GM04503 (cell line): ENCODE measurements at places on chromosomes 12 and 14.

DNA sequence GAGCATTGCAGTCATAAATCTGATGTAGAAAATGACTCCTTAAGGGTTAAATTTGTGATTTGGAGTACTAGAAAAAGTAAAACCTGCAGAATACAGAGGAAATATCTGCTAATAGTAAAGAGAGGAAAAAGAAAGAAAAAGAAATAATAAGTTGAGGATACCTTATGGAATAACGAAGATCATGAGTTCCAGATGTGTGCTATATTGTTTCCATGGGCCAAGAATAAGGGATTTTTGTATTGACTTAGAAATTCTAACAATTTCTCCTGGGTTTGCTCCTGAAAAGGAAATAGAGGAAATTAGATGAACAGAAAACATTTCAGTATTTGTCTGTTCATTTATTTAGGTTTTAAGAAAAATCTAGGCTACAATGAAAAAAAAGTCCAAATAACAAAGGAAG lies 115.3 kb downstream of the ALG10B start:
- DNase-seq: no peak

DNA sequence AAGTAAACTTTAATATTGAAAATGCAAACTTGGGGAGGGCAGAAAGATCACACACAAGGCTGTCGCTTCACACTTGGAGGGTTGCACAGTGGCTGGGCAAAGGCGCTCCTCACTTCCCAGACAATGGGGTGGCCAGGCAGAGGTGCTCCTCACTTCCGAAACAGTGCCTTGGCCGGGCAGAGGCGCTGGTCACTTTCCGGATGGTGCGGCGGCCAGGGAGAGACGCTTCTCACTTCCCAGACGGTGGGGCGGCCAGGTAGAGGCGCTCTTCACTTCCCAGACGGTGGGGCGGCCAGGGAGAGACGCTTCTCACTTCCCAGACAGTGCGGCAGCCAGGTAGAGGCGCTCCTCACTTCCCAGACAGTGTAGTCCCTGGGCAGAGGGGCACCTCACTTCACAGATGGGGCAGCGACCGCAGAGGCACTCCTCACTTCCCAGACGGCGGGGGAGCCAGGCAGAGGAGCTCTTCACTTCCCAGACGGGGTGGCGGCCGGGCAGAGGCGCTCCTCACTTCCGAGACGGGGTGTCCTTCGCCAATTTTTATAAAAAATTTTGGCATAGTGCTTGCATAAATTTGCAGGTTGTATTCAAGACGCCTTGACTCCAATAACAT lies 140.8 kb upstream of the PZP start:
- no peak for DNase-seq

- DNase-seq: peak; percentile 95
Measured at GRCh38 chr12:26239122-26239851, 43.9 kb downstream of the SSPN start.

GRCh38 chr14:71497645-71498086 lies 434.6 kb upstream of the RGS6 start:
- DNase-seq: no peak

GRCh38 chr14:105541218-105541875 lies 15.0 kb downstream of the TMEM121 start:
- no peak for DNase-seq

- no peak for DNase-seq
Measured at GRCh38 chr14:97978341-97978740, 1181.2 kb downstream of the VRK1 start.

- no peak for DNase-seq
Measured at GRCh38 chr14:63715360-63715759, 12.5 kb downstream of the SGPP1 start.

- DNase-seq: no peak
Measured at GRCh38 chr14:60653701-60654161, 4.5 kb upstream of the SIX1 start.

DNA sequence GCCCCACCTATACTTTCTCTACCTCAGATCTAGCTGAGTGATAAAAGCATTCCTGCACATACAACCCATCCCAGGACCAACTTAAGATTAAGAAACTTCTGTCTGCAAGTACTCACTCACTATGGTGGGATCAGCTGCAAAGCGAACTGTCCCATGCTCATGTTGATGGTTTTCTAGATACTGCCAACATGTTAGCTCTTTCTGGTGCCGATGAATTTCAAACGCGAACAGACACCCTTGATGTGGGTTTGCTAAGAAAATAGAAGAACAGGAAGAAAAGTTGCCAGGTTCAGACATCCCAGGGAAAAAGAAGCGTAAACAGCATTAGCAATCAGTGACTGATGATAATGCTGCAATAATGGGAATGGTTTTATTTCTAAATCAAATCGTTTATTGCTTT lies 1.5 kb upstream of the SLC39A2 start:
- DNase-seq: no peak

- peak; percentile 86 for DNase-seq
Measured at GRCh38 chr12:53625946-53626701, at the start of gene ATF7. TSS of gene ATF7 (minus strand) at chr12:53626382. CDS start at chr12:53601000, 25,382 bp downstream.

GRCh38 chr14:54692284-54692772 lies 125.4 kb downstream of the SAMD4A start:
- no peak for DNase-seq

DNA sequence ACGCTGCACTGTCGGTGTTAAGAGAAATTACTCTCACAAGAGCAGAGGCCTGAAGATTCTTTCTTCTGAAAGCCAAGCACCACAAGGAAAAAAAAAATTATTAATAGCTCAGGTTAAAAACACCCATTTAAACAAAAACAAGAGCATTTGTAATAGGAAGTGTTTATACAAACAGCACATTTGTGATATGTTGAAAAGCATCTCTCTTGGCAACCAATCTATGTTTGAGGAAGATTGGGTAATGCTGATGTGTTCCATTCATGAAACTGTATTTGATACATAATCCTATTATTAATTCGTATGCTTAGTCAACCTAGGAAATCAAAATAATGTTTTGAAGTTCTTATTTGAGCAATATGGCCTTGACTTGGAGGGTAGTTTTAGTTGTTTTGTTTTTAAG lies 36.5 kb downstream of the SSPN start:
- no peak for DNase-seq

GRCh38 chr12:58586762-58587161 lies 333.5 kb downstream of the LRIG3 start:
- DNase-seq: no peak

DNA sequence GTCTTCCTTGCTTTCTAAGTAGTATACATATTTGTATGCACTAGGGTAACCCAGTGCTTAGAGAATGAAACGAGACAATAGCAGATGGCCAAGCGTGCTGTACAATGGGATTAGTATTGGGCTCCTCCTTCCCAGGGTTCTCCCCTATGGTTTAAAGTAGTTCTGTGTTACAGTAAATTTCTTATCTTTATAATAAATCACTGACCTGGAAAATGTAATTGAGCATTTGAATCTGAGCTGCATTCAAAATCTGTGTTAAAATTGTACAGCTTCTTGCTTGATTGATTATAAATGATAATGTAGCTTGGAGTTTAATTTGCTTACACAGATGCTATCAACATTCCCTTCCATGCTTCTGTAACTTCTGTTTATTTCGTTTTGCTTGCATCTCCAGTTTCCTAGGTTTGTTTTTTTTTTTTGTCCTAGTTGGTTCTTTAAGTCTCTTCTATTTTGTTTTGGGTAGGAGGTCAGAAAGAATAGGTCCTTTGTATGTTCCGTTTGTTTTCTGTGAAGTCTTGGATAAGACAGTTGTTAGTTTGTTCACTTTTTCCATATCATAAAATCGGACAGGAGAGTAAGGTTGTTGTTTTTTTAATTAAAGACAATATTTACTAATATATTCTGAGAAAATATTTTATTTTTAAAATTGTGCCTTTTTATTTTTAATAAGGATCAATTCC lies 171.2 kb downstream of the ERC1 start:
- DNase-seq: no peak

DNA sequence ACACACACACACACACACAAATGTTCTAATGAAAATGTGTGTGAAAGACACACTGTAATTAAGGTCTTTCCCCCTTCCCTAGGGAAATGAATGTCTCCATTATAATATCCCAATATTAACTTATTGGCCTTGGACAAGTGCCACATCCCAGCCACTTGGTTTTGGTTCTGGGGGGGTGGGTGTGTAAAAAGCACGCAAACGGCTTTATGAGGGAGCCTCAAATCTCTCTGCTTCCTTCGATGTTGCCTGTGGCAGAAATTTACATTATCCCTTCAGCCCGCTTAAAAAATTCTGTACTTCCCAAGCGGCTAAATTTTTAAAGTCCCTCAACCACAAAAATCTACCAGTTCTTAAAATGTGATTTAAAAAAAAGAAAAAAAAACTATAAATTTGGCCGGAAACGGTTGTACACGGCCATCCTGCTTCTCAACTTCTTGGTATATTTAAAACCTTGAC lies 432 bp downstream of the C14orf93 start:
- no peak for DNase-seq

DNA sequence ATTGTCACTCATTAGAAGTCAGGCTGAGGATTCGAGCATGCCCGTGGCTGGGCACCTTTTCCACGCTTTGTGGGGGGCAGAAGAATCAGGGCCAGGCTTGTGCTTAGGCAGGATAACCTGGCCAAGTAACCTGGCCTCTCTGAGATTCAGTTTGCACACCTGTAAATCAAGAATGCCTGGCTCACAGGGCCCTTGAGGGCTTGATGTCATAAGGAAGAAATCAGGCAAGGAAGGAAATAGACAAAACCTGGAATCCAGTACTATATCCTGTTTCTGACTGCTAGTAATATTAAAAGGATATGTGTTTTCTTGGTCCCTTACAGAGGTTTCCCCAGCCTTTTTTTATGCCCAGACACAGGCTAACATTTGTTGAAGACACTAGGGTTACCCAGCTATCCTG lies 91.9 kb downstream of the SAMD4A start:
- no peak for DNase-seq

- DNase-seq: no peak
Measured at GRCh38 chr12:120703311-120703942, 6.8 kb upstream of the UNC119B start.

- no peak for DNase-seq
Measured at GRCh38 chr12:113949321-113950305, 16.5 kb downstream of the RBM19 start.

DNA sequence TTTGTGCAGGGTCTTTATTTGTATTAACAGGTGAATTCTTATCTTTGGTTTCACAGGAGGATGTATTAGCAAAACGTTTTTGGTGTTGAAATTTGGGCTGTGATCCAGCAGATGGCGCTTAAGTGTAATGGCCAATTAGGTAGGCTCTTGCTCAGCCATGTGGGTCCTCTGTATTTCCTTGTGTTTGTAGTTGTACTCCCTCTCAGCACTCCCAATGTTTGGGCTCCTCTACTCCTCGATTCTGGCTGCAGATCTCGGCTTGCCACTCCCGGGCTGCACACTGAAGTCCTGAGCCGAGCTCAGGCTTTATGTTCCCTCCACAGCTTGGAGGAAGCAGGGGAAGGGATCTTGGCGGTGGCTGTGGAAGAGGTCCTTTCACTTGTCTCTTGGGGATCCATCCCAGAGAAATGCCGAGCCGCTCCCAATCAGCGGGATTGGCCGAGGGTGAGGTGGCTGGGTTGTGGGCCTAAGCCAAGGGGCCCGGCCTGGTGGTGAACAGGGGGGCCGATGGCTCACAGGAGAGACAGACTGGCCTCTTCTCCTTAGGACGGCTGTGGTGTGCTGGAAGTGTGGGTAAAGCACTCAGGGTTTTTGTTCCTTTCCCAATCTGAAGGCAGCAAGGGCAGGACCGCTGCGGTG lies 133.7 kb downstream of the AEBP2 start:
- no peak for DNase-seq

GRCh38 chr12:124703856-124704255 lies 136.4 kb upstream of the NCOR2 start:
- no peak for DNase-seq

DNA sequence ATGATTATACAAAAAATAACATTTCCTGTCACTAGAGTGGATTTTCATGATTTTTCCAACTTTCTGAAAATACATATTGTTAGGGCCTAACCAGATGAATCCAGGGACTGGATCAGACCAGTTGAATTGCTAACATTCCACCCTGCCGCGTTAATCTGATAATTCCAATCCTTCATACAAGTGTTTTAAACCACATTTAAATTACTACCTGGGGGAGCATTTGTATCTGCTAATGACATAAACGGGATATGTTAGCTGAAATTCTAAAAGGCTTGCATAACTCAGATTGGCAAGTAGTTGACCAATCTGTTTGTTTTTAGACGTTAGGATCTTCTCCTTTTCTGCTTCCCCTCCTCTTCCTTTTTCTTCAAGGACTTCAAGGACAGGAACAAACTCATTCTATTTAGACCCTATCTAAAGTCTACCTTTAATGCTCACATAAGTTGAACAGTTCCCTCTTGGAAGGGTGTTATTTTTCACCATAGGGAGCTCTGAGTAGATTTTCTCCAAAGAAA lies 239.0 kb downstream of the ADAMTS20 start:
- no peak for DNase-seq

DNA sequence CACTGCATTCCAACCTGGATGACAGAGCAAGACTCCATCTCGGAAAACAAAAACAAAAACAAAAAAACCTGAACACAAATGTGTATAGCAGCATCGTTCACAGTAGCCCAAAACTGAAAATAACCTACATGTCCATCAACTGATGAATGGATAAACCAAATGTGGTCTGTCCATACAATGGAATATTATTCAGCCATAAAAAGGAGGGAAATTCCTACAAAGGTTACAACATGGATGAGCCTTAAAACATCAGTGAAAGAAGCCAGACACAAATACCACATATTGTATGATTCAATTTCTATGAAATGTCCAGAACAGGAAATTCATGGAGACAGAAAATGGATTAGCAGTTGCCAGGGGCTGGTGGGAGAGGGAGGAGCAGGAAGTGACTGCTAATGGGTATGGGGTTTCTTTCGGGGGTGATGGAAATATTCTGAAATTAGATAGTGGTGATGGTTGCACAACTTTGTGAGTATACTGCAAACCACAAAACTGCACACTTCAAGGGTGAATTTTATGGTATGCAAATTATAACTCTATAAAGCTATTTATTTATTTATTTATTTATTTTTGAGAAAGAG lies 4.0 kb downstream of the MYL2 start:
- DNase-seq: no peak

DNA sequence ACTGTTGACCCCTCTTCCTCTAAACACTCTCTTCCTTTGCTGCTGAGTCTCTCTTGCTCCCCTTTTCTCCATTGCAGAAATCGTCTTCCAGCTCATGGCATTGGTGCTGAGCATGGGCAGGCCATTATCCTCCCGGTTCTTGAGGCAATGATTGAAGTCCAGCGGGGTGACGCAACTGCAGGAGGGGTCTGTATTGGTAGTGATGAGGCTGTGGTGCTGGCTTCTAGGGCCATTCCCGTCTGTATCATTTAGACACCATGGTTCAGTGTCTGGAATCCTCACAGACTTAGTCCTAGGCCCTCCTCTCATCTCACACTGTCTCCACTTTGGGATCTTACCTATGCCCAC lies 720 bp upstream of the SLC22A17 start:
- DNase-seq: no peak
